ENCODE measurements at places on chromosomes 3 and 15. TPM values are rescaled to one million over a fixed set of nuclear protein-coding genes. Genes with fewer than 3 reads are reported as not detected.

DNA sequence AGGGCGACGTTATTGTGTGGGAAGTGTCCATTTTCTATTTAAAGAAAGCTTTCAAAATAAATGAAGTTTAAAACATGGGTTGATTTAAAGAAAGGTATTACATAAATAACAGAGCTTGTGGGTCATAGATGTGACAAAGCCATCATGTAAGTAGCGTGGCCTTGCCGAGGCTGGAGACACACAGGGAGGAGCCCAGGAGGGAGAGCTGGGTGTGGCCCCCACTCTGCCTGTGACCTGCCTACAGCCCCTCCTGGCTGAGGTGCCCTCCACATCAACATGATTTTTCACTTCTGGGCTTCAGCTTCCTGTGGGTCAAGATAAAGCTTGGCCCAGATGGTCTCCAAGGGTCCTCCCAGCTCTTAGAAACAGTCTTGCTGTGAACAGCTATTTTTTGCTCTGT, 12.5 kb upstream of the MGLL start:
- no peak for DNase-seq

- DNase-seq: no peak
These were observed 17.2 kb downstream of the ALDH1A2 start for GRCh38 chr15:58048261-58048660.

GRCh38 chr15:99732751-99733267, 428 bp downstream of the LYSMD4 start:
- DNase-seq: peak; percentile 72

DNA sequence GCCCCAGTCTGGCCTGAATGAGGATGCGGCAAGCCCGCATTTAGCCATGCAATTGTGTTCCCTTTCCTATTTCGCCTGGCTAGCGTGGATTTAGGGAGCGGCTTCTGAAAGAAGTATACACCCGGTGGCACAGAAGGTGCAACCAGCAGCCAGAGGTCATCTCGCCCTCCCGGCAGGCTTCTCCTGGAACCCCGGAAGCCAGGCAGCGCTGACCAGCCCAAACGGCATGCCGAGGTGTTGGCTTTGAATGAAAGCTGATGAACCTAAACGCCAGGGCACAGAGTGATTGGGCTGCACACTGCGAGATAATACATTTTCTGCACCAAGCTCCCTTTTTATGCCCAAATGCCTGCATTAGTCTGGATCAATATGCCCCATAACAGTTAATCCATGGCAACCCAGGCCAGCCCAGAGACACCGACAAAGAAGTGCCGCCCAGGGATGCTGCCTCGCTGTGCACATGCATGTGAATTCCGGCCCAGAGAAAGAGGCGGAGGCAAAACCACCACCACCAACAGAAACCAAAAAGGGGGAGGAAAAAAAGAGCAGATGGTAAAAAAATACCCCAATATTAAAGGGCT, 1.4 kb downstream of the SRGAP3 start:
- DNase-seq: no peak

DNA sequence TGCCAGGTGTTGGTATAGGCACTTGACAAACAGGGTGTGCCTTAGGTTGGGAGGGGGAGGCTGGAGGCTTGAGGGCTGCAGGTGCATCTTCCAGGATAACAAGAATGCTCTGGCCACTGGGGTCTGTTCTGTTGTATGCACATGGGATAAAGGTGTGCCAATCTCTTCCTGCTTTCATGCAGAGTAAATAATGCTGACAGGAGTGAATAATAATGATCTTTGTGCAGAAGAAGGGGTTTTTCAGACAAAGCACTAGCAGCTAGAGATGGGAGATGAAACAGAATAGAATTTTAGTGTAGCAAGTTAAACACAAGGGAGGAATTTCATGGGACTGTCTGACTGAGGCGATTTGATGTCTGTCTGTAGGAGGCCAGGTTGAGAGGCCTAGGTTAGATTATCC, 1.9 kb upstream of the ROPN1 start:
- no peak for DNase-seq

Gene CPB1
- 20,022 TPM for total RNA-seq

Gene ALDH1A3
- total RNA-seq: 13.1 TPM

Gene CCDC33
- total RNA-seq: not detected
